Right lobe of liver (tissue), 6 donors: ENCODE measurements at places on chromosomes 12 and 14. TPM values are rescaled to one million over a fixed set of nuclear protein-coding genes. Genes with fewer than 3 reads are reported as not detected.
A peak's percentile ranks its signal among the peaks of the same experiment; 100 is the strongest.

MYF5 gene
- not detected for total RNA-seq

GRCh38 chr12:111034083-111034885 lies 113.9 kb upstream of the MYL2 start:
- DNase-seq: no peak

DNA sequence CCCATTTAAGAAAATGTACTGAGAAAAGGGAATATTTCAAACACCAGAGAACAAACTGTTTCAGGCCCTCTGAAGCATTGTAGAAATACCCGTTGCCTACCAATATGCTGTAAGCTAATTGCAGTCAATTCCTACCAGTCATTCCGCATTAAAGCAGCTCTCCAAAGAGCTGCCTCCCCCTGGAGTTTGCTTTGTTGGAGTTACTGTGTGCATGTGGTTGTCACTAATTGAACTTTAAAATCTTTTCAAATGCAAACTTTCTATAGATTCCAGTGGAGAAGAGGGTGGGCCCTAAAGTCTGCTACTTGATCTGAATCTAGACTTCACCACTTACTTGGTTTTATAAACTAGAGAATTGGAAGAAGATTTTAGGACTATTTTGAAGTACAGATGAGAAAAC lies 112.7 kb downstream of the PLXNC1 start:
- DNase-seq: no peak

KRT85 gene
- total RNA-seq: not detected

ANO4 gene
- not detected for total RNA-seq

GRCh38 chr14:92577321-92577742 lies 63.8 kb downstream of the RIN3 start:
- no peak for DNase-seq

DNA sequence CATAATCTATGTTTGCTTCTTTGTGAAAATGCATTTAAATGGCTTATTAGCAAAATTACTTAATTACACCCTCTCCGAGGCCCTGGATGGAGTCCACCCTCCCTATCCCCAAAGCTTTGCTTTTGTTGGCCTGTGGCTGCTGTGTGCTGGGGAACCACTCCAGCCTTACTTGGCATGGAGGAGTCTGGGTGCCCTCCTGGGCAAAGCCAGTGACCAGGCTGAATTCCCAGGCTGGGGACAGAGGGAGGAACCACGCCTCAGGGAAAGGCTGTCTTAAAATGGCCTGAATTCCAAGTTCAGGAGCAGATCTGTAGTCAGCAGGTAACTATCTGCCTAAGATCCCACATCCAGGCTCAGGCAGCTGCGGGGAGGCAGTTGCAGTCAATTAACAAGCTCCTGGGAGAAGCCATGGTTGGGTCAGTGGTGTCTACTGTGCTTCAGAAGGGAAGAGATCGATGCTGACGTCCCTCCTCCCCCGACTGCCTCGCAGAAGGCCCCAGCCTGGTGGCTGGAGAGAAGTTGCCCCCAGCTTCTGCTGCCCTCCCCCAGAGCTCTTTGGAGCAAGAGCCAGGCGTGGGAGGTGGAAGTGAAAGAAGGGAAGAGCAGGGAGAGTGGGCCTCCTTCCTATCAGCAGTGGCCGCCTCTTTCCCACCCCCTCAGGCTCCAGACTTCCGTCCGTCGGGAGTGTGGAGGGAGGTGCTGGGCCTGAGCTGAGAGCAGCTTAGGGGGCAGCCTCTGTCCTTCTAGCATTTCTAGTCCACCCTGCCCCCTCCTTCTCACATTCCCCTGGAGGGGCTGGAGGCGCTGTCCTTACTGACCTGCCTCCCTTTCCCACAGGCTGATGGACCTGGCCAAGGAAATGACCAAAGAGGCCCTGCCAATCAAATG lies 11.3 kb downstream of the VASH1 start:
- no peak for DNase-seq

DNA sequence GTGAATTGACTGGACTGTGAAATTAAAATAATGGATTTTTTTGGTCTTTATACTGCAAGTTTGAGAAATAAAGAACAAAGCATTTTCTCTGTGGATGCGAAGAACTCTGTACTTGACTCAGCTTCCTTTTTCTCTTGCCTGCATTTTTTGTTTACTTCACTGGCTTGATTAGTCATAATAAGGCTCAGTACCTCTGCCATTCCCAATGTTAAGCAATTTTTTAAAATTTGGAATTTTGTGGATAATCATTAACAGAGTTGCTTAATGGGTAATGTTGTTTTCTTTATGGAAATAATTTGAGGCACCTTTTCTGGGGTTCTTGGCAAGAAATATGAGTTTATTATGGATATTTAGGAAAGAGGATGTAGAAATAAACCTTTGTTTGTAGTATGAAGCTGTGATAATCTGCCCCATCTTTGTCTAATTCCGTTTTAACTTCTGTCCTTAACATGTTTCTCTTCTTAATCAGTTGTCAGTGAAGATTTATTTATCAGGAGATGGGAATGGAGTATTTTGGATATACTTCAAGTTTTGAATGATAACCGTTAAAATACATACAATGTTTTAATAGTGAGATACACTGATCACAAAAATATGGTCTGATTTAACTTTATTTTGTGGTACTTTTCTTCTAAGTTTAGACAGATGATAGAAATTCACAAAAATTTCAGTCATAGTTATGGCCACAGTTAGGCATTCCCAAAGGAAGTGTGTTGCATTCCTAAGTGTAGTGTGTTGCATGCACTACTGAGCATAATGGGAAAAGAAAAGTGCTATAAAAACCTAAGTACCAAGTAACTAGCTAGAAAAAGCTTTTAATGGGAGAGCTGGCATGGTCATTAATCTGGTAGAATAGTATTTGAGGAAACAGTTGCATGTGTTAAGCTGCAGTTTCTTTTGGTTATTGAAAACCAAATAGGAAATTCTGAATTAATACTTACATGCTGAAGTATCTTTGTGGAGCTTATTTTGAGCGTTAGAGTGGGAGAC lies 27.7 kb downstream of the WNK1 start:
- DNase-seq: no peak

BMAL2 gene
- 2.9 TPM for total RNA-seq

DLGAP5 gene
- 0.39 TPM for total RNA-seq

DNA sequence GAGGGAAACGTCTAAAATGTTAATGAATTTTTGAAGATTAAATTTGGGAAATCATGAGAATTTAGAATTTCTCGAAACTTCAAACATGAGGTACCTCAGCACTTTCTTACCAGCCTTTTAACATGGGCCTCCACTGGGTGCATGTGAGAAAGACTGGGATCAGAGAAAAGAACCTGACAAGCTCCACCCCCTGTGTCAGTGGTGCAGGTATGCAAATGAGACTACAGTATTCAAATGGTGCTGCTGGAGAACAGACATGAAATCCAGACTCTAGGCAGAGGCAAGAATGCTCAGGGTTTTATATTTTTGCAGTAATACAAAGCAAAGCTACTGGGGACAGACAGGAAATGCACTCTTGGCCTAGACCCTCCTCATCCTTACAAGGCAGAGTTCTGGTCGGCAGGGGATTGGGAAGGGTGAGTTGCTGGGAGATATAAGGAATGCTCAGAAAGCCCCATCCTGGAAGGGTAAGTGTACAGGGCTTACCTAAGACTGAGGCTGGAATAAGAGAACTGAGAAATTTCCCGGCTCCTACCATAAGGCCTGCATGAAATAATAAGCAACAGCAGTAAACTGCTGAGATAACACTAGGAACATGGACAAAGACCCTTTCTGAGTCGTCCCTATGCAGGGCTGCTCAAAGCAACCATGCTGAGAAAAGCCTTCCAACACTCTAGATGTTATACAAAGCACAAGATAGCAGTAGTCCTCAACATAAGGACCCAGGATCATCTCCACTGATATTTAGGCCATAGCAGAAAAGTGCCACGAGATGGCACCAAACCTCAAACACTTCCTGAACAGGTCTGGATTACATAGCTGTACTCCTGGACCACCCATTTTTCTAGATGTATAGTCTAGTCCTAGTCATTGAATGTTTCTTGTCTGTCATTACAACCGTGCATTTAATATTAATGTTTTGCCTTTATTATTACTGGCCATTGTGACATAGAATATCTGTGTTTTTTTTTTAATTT lies 260.8 kb downstream of the RASSF9 start:
- DNase-seq: peak; percentile 52

DNA sequence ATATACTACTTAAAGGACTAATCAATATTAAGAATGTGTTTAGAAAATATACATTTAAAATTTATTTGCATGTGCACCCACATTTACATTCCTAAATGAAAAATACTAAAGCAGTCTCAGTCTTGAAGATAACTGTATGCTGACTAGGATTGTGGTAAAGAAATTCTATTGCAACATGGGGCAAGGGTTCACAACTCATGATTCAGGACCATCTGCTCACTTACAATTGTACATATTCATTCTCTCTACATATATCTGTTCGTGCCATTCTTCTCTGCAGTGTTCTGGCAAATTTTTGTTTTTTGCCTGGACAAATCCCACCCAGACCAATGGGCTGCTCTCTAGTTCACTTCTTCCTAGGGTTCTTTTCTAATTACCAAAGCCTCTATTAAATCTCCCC lies 417.2 kb upstream of the NOVA1 start:
- no peak for DNase-seq

PRIMA1 gene
- 0.31 TPM for total RNA-seq

DNA sequence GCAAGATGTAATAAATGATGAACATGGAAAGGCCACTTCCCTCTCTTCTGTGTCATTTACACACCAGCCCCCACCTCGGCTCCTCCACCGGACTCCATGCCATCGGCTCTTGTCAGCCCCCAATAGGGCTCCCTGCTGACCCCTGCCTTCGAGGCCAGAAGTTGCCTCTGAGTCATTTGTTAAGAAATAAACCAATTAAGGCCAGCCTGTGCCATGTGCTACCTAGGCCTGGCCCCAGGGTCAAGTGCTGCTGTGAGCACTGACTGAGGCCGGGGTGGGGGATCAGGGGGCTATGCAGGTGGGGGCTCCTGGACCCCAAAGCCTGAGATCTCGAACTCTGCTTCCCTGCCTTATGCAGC lies 53.2 kb downstream of the TESC start:
- DNase-seq: no peak

DNA sequence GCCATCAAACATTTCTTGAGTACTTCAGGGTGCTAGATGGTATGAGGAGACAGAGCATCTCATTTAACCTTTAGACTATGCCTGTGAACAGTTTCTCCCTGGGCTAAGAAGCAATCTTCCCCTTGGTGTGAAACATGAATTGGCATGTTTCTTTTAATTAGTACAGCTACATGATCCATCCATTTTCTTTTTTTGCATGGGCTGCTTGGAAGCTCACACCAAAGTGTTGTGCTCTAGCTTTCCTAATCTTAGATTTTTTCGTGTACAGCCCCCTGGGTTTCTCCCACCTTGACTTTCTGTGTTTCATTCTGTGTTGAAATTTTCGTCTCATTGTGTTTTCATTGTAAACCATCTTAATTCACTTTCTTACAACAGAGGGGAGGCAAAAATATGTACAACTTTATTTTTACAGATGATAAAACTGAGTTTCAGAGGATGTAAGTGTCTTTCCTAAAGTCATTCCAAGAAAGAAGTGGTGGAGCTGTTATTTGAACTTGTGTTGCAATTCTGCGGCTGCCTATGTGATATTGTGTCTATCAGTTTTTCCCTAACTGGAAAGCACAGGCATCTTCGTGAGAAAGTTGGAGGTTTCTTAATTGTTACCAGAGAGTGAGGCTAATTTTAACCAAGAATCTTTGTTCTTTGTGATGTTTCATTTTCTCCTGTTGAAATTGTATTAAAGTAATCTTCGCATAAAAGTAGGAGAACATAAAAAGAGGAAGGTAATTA lies 64.5 kb downstream of the DAAM1 start:
- no peak for DNase-seq

DNA sequence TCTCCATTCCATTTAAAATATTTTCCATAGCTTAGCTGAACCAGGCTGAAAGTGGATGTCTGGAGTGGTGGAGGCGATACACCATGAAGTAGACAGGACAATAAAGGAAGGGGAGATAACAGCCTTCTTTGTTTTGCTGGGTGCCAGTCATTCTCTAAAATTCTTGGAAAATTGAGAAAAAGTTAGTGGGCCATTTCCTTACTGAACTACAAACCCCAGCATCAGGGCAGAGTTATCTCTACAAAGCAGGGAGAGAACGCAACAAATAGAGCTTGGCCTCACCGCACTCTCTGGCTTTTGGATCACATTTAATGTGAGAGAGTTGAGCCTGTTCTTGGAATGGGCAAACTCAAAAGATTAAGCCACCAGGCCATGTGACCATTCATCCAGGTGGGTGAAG lies 41.2 kb upstream of the LRRC10 start:
- no peak for DNase-seq

GRCh38 chr12:98821232-98821631 lies 176.1 kb downstream of the APAF1 start:
- no peak for DNase-seq

GRCh38 chr14:32706721-32707519 lies 231.8 kb upstream of the NPAS3 start:
- DNase-seq: no peak

PLEKHG7 gene
- total RNA-seq: 0.23 TPM

NCAPD2 gene
- 6.9 TPM for total RNA-seq

DNA sequence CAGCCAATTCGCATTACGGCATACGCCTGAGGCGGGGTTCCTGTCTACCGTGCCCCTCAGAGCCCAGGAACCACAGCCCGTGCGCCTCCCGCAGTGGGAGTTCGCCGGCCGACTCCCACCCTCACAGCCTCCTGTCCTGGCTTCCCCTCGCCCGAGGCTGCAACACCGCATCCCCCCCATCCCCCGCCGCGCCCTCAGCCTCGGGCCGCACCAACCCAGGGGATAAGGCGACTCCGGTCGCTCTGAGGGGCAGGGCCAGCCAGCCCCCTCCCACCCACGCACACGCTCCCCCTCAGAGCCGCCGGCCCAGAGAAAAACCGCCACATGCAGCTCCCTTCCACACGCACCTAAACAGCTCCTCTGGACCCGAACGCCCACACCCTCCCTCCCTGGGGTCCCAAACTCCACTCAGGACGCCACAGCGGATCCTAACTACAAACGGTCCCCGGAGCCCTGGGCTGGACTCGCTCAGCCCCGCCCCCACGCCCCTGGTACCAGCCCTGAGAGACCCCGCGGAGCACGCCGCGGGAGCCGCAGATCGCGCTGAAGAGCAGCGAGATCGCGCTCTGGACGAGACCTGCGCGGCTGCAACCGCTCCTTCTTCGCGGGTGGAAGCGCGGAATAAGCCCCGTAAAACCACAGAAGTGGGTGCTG lies at the start of gene C14orf39:
Gene C14orf39, minus strand, starts transcription at position 466 of the 654 bp plus-strand sequence. CDS start 985 bp downstream, outside the sequence.
- no peak for DNase-seq

ZNF140 gene
- total RNA-seq: 5.9 TPM

GRCh38 chr12:106235770-106236169 lies 12.1 kb downstream of the CKAP4 start:
- no peak for DNase-seq

SERPINA10 gene
- total RNA-seq: 114 TPM

GRCh38 chr14:64296561-64296960 lies 2.4 kb upstream of the ESR2 start:
- DNase-seq: no peak

DNA sequence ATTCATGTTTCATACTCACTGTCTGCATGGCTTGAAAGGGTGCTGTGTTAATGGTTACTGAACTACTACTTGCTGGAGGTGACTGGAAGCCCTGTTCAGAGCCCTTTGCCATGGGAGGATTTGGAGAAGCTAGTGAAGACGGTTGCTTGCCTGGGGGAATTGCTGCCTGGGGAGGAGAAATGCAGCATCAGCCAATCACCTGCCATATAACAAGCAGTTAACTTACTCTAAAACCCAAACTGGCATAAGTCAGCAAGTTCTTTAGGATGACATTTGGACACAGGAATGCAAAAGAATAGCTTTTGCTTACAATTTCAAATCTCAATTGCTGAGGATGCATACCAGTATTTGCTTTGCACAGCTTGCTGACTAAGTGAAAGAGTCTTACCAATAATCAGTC lies 23.4 kb upstream of the IPO8 start:
- no peak for DNase-seq
